Activated CD4-positive, alpha-beta T cell treated with anti-CD3 and anti-CD28 coated beads for 36 hours (primary cell): ENCODE measurements at places on chromosomes 6 and 20. TPM values are rescaled to one million over a fixed set of nuclear protein-coding genes. Genes with fewer than 3 reads are reported as not detected.

CALHM6 gene
- 7.1 TPM for total RNA-seq

DDO gene
- total RNA-seq, result not detected

CLDN20 gene
- not detected for total RNA-seq

CLPSL2 gene
- not detected for total RNA-seq

HLA-DOA gene
- 1.7 TPM for total RNA-seq

TNF gene
- 82.3 TPM for total RNA-seq

GABRR1 gene
- not detected for total RNA-seq

OARD1 gene
- total RNA-seq, result 35.3 TPM

TNFAIP3 gene
- total RNA-seq, result 371 TPM

HMGA1 gene
- 649 TPM for total RNA-seq

ZNF391 gene
- total RNA-seq, result 6.2 TPM
